ENCODE measurements at places on chromosomes 6 and 20.

DNA sequence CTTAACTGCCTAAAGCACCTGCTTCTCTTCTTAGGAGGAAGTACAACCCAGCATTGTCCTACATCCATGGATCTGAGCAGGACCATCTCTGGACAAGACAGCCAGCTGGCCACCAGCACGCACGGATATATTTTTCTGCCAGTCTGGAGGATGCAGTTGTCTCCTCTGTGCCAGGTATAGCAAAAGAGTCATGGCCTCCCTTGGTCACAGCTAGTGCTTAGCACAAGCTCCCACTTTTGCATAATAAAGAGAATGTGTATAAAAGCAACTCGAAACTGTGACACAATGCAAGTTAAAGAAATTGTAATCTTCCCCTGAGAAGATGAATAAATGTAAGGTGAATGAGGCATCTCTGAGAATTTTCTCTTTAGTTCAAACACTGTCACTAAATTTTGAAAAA lies 267.8 kb upstream of the MANEA start:
- DNase-seq, result no peak

- DNase-seq, result no peak
Observed at GRCh38 chr6:97819710-97820109, 536.7 kb upstream of the MMS22L start.

DNA sequence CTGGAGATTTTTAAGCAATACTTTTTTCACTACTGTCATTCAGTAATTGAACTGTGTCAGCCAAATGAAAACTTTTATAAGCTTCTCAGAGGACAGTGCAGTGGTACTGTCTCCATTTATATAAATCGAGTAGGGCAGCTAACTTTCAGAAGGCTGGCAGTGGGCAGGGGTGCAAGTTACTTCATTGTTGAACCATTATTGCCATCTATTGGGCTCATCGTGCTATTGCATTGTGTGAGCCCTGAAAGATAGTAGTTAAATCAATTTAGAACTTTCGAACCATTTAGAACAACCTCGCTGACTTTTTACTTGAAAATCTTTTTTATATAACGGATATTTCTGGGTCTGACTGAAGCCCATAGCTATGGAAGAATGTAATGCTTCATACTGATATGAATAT lies 347.8 kb upstream of the PLCB4 start:
- peak; percentile 21 for DNase-seq

- DNase-seq, result peak; percentile 18
Observed at GRCh38 chr20:58839474-58839874, 11.2 kb downstream of the GNAS-AS1 start.

DNA sequence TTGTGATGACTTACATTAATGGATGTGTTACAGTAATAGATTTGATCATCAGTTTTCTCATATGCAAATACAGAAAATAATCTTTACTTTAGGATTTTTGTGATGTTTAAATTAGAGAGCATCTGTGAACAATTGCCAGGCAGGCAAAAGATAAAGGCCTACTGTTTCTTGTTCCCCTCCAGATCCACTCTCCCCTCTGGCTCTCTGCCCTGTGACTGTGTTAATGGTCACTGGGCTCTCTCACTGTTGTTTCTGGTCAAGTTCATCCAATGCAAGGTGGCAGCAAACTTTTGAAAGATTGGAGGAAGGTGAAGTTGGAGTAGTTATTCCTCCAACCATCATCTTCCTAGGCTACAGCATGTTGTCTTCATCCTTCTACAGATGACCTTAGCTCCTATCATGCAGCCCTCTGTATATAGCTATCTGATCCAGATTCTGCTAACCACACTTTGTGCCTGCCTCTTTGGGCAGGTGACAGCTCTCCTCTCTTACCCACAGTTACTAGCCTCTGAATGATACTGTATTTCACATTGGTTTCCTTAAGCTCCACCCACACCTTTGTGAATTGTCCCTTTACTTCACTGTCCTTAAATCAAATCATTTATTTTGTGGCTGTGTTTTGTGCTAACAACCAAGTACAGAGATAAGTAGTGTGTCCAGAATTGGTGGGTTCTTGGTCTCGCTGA lies 48.9 kb upstream of the ARG1 start:
- no peak for DNase-seq

GRCh38 chr6:150788089-150788488 lies 77.4 kb upstream of the MTHFD1L start:
- no peak for DNase-seq

DNA sequence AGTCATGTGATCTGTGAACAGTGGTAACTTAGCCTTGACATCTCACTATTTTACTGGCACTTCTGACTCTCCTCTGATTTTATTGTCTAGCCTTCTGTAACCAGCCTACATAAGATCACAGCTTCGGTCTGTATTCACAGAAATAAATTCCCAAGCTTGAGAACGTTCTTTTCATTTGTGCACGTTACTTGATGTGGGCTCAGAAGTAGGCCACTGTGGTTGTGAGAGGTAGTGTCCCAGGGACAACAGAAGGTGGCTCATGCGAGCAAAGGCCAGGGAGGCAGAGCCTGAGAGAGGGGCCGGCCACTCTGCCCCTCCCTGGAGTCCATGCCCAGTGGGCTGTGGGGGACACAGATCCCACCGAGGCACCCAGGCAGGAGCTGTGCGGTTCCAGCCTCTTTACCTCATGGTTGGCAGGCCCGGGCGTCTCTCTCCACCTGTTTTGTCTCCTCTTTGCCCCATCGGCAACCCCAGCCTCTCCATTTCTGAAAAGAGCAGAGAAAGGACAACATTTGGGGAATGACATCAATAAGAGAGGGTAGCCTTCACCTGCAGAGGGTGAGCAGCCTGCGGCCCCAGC lies 207.5 kb upstream of the CST7 start:
- no peak for DNase-seq

DNA sequence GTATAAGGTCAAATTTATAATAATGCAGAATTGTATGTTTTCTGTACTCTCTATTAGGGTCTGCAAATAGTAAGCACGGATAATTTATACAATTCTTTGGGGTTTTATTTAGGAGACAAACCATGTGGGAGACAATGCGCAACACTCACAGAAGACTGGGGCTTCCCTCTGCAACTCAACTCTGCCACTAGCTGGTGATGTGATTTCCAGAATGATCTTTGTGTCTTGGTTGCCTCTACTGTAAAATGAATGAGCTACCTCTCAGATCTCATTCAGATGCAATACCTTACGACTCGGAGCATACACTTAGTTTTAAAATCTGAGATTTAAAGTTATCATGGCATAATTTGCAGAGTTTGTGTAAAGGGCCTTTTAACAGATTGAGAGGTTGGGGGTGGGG lies 6.4 kb downstream of the MAN1A1 start:
- no peak for DNase-seq

DNA sequence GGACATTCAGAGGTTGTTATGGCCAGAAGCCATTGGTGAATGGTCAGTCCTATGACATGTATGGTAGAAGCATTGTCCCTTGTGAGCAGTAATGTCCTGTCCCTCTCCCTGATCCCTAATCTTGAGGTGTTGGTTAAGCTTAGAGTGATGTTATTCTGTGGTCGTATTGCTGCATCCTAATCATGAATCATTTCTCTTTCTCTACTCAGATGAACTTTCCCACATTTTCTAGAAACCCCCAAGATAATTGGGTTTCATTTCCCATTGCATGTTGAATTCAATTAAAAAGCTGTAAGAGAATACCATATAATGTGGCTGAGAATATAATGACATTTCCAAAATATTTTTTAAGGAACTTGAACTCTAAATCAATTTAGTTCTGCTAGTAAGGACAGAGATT lies 175.1 kb downstream of the PLCB4 start:
- no peak for DNase-seq

- no peak for DNase-seq
Observed at GRCh38 chr6:54074578-54075195, 36.6 kb upstream of the MLIP start.

DNA sequence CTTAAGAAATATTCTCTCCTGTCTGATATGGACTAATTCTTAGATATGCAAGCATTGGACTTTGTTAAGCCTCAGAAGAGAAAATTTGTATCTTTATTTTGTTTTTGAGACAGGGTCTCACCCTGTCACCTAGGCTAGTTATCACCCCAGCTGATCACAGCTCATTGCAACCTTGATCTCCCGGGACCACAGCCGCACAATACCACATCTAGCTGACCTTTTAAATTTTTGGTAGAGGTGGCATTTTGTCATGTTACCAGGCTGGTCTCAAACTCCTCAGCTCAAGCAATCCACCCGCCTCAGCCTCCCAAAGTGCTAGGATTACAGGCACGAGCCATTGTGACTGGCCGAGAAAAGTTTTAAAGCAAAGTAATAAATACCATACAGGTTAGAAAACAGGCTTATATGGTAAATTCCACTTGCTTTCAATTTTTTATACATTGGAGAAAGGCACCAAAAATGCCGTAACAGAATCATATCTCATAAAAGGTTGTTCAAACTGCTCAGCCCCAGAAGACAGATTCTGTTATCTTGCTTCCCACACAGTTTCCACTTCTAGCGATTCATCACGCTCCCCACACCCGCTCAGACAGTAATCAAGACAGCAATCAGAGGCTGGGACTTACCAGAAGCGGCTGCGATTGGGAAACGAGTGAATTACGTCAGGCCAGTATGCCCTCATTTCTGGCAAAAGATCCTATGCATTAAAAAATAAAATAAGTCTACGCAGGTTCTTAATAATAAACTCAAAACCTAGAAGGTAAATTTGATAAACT lies 13.8 kb downstream of the RNASET2 start:
- DNase-seq, result no peak

DNA sequence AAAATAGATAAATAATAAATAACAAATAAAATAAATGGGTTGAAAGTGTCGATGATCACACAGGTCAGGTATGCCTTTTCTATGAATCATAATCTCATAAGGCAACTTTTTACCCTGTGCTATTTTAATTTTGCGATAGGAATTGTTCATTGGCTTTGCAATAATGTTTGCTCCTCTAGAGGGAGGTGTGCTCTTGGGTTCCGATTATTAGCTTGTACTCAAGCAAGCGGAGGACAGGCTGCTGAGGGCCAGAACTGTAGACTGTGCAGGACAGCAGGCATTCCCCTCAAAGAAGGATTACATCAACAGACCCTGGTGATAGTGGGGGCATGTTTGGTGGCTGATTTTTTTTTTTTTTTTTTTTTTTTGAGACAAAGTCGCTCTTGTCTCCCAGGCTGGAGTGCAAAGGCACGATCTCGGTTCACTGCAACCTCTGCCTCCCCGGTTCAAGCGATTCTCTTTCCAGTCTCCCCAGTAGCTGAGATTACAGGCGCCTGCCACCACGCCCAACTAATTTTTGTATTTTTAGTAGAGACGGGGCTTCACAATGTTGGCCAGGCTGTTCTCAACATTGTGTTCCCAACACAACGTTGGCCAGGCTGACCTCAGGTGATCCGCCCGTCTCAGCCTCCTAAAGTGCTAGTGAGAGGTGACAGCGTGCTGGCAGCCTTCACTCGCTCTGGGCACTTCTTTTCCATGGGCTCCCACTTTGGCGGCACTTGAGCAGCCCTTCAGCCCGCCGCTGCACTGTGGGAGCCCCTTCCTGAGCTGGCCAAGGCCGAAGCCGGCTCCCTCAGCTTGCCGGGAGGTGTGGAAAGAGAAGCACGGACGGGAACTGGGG lies 35.6 kb downstream of the RIOK1 start:
- no peak for DNase-seq

- no peak for DNase-seq
Observed at GRCh38 chr6:116316772-116317467, 37.2 kb upstream of the TSPYL1 start.

Data from DMS 273 treated with DMSO at 0.1 percent for 48 hours (cell line).